ENCODE measurements at places on chromosomes 3 and 15.
A peak's percentile ranks its signal among the peaks of the same experiment; 100 is the strongest.

DNA sequence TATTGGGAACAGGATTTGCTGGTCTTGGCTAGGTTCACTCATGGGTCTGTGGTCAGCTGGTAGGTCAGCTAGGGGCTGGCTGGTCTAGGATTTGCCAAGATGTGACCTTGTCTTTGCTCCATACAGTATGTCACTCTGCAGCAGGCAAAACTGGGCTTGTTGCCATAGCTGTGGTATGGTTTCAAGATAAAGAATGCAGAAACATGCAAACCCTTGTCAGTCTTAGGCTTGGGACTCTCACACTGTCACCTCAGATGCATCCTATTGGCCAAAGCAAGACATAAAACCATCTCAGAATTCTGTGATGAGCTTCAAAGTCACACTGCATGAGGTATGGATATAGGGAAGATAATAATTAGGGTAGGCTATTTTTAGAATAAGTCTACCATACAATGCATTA lies 66.6 kb upstream of the TBC1D5 start:
- DNase-seq = no peak

- no peak for DNase-seq
These were observed 47.6 kb upstream of the POMGNT2 start for GRCh38 chr3:43153216-43154083.

DNA sequence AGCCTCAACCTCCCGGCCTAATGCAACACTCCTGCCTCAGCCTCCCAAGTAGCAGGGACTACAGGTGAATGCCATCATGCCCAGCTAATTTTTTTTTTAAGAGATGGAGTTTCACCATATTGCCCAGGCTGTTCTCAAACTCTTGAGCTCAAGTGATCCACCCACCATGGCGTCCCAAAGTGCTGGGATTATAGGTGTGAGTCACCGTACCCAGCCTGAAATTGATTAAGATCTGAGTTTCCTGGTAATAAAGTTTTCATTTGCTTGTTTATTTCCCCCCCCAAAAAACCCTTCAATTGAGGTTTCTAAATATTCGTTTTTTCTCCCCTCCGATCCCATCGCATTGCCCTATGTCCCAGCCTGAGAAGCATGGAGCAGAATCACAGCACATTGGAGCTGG lies 39.0 kb downstream of the HES1 start:
- DNase-seq = no peak

GRCh38 chr15:62482785-62483429 lies 317.8 kb upstream of the C2CD4B start:
- peak; percentile 17 for DNase-seq

DNA sequence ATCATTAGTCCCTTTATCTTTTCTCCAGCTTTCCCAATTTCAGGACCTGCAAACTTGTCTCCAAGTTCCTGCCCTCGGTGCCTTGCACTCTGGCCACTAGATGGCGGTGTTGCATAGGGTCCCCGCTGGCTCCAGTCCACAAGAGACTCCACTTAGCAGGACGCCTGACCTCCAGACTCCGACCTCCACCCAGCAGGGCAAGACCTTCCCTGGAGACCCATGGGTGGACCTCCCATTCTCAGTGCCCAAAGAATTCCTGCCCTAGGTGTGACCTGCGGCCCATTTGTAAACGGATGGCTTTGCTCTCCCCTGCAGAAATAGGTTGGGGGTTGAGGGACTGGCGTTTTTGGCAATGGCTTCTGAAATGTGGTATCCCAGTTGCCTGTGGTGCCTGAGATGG lies 82.6 kb downstream of the LSM3 start:
- peak; percentile 70 for DNase-seq

DNA sequence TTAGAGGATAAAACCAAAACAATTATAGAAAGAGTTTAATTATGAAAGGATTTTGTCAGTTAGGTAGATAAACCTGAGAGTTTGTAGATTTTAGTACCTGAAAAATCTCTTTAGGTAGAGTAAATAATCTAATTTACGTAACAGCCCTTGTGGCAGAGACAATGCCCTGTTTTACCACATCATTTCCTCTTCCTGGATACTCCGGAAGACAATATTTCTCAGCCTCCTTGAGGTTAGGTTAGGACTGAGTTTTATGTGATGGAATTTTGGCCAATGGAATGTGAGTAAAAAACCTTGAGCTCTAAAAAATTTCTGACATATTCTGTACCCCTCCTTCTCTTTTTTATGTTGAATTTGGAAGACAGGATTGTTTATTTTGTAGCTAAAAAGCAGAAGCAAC lies 50.7 kb upstream of the TPRG1 start:
- no peak for DNase-seq

DNA sequence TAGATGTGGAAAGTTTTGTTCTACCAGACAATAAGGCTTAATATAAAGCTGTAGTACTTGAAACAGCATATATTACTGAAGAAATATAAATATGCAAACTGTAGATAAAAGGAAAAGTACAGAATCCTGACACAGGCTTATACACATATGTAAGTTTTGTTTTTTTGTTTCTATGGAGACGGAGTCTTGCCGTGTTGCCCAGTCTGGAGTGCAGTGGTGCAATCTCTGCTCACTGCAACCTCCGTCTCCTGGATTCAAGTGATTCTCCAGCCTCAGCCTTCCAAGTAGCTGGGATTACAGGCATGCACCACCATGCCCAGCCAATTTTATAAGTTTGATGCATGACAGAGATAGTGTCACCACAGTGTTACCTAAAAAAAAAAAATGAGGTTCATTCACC lies 29.1 kb upstream of the ZNF445 start:
- no peak for DNase-seq

GRCh38 chr15:28875461-28876000 lies 10.2 kb upstream of the APBA2 start:
- no peak for DNase-seq

DNA sequence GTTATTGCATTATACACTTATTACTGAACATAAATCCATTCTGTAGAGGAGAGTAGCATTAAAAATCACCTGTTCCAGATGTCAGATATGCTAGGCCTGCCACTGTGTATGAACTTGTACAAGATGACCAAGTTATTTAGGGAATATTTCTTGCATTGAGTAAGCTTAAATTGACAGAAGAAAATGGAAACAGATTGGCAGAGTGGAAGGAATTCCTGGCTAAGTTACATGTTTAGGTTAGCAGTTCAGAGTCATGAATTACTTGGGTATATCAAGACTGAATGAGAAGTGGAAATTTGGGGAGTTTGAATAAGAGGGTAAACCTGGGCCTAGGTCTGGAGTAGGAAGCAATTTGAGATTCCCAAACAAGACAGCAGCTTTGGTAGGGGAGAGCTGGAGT lies 44.6 kb downstream of the ARHGAP31 start:
- no peak for DNase-seq

GRCh38 chr3:149739396-149739795 lies 12.9 kb downstream of the COMMD2 start:
- no peak for DNase-seq

GRCh38 chr3:55294557-55294956 lies 192.5 kb downstream of the WNT5A start:
- DNase-seq = no peak

- no peak for DNase-seq
These were observed at the start of gene CMTM8 for GRCh38 chr3:32238453-32239306. CMTM8 (plus strand) TSS chr3:32238680; CDS start chr3:32238973, 293 bp downstream.

DNA sequence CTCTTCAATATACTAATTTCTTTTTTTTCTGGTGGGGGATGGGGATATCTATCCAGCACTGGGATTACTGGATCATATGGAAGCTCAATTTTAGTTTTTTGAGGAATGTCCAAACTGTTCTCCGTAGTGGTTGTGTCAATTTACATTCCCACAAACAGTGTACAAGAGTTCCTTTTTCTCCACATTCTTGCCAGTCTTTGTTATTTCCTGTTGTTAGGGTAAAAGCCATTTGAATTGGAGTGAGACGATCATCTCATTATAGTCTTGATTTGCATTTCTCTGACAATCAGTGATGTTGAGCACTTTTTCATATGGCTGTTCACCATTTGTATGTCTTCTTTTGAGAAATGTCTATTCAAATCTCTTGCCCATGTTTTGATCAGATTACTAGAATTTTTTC lies 12.8 kb upstream of the WDR49 start:
- no peak for DNase-seq

DNA sequence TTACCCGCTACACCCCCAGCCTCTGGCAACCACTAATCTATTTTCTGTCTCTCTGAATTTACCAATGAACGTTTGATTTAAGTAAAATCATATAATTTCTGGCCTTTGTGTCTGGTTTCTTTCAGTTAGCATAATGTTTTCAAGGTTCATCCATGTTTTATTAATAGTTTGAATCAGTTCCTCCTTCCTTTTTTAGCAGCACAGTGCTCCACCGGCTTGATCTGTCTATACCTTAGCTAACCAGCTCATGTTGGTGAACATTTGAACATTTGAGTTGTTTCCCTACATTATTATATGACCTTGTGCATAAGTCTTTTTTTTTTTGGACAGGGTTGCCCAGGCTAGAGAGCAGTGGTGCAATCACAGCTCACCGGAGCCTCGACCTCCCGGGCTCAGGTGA lies 33.3 kb downstream of the PDE8A start:
- no peak for DNase-seq

- DNase-seq = no peak
These were observed 10.0 kb upstream of the SCN10A start for GRCh38 chr3:38826001-38826400.

- no peak for DNase-seq
These were observed 44.6 kb upstream of the LEKR1 start for GRCh38 chr3:156781310-156782230.
